ENCODE measurements at places on chromosomes 12 and 14. TPM values are rescaled to one million over a fixed set of nuclear protein-coding genes. Genes with fewer than 3 reads are reported as not detected.

GRCh38 chr12:447141-447540 is 12.6 kb upstream of the B4GALNT3 start:
- DNase-seq, result no peak

- peak; percentile 74 for DNase-seq
These were observed 96.2 kb downstream of the SEC23A start for GRCh38 chr14:39006721-39007410.

GRCh38 chr12:128932521-128932920 is 79.2 kb downstream of the GLT1D1 start:
- no peak for DNase-seq

GRCh38 chr14:103141117-103141796 is 18.0 kb downstream of the TNFAIP2 start:
- DNase-seq, result peak; percentile 62

- DNase-seq, result peak; percentile 85
These were observed 223.1 kb downstream of the RAD51B start for GRCh38 chr14:68042586-68043210.

DNA sequence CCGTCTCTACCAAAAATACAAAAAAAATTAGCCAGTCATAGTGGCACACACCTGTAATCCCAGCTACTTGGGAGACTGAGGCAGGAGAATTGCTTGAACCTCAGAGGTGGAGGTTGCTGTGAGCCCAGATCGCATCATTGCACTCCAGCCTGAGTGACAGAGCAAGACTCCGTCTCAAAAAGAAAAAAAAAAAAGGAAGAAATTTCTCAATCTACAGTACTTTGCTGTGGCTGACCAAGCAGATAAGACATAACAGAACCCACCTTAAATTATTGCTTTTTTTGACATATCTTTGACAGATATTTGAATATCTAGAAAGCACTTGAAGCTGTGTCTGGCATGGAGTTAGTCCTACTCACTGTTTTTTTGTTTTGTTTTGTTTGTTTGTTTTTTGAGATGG is 34.9 kb upstream of the HNF1A start:
- no peak for DNase-seq

Gene SPIC
- total RNA-seq, result not detected

Gene TEAD4
- total RNA-seq, result 22.5 TPM

Gene TAS2R9
- not detected for total RNA-seq

Gene RBP5
- not detected for total RNA-seq
